ENCODE measurements at places on chromosomes 11 and 22.
A peak's percentile ranks its signal among the peaks of the same experiment; 100 is the strongest.

- no peak for DNase-seq
Observed at GRCh38 chr11:124638500-124638899, 15.8 kb downstream of the TBRG1 start.

DNA sequence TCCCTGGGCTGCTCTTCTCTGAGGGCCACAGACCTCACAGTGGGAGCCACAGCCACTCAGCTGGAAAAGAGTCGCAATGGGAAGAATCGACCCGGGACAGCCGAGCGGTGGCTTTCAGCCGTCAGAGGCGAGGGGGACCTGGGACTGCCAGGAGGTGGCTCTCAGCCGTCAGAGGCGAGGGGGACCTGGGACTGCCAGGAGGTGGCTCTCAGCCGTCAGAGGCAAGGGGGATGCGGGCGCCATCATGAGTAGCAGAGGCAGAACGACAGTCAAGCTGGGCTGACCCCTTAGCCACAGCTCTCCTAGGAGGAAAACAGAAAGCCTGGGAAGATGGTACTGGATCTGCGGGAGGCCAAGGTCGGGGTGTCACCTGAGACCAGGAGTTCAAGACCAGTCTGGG, 14.9 kb upstream of the MUC2 start:
- no peak for DNase-seq

DNA sequence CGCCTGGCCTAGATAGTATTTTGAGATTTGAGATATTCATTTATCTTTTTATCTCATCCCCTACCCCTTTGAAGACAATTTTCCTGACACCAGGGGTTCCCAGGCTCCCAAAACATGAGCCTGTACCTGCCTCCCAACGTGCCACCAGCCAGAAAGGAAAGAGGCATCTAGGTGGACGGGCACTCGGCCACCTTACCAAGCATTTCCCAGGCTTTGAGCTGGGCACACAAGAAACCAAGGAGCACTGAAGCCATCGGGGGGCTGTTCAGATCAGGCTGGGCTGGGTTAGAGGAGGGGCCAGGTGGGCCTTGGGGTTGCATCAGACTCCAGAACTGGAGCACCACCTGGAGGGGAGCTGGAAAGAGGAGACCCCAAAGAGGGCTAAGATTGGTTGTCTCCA, 28.5 kb upstream of the BAIAP2L2 start:
- no peak for DNase-seq

DNA sequence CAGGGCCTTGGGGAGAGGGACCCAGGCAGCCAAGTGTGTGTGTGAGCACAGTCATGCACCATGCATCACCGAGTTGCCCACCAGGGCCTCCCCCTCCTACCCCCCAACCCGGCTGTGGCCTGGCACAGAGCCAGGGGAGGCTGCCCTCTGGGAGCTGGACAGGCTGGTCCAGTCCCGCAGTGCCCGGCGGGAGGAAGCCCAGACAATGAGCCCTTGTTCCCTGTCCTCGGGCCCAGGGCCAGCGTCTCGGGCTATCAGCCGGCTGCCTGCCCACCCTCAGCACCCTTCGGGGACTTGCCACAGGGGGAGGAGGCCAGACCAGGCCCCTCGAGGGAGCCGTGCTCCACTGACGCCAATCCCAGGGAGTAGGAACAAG, 4.5 kb downstream of the LRRC75B start:
- DNase-seq: no peak

DNA sequence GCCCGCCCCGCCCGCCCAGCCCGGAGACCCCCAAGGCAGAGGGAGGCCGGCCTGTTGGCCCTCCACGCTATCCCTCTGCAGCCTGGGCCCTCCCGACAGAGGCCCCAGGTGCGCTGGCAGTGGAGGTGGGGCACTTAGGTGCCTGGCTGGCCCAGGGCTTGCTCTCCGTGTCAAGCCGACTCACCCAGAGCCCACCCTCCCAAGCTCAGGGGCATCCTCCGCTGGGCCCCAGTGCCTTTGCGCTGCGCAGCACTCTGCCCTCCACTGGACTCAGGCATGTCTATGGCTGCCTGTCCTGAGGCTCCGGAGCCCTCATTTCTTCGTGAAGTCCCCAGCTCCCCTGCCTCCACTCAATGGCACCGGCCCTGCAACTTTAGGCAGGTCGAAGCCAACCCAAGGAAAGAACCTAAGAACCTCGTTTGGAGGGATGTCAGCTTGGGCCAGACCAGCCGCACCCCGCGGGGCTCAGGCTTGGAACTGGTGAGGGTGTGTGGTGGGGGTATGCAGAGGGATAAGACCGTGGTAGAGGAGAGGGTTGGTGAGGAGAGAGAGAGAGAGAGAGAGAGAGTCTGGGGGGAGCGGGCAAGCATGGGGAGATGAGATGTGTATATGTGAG, 6.1 kb downstream of the SMIM45 start:
- no peak for DNase-seq

DNA sequence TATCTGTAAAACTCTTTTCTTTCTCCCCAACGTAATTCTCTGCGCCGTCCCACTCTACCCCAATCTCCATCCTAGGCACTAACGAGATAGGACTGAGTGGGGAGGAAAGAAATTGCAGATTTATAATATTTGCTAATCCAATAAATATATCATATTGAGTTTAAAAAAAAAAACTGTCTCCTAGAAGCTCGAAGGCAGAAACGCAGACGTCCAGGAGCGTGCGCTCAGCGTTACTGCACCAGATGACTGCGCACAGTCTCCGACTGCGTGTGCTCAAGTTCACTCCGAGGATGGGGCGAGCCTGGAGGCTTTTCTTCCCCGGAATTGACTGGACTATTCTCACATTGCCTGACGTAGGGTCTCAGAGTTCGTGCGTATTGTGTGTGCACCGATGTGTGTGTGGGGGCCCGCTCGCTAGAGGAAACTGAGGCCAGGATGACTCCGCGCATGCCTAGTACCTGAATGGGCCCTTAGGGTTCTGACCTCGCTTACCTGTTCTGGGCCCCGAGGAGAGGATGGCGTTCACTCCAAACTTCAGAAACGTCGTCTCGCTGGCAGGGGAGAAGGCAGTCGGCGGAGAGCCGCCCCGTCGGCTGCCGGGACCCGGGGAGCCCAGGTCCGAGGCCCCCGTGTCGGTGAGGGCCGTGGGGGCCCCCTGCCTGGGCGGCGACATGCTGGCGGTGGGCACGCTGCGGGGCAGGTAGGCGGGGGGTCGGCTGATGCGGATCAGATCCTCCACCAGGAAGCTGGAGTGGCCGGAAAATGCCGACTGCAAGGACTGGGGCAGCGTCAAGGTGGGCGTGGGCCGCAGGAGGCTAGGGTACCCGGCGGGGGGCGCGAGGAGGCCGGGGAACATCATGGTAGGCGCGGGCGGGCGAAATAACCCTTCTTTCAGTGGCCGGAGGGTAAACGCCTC, 551 bp downstream of the DBX1 start:
- DNase-seq: no peak

- no peak for DNase-seq
Observed at GRCh38 chr22:28743852-28744251, 2.0 kb downstream of the HSCB start.

- DNase-seq: no peak
Observed at GRCh38 chr11:34585304-34585734, 35.6 kb upstream of the EHF start.

GRCh38 chr22:32985899-32986765, 72.0 kb downstream of the SYN3 start:
- peak; percentile 2 for DNase-seq

GRCh38 chr11:61617515-61617914, 36.6 kb upstream of the SYT7 start:
- no peak for DNase-seq

DNA sequence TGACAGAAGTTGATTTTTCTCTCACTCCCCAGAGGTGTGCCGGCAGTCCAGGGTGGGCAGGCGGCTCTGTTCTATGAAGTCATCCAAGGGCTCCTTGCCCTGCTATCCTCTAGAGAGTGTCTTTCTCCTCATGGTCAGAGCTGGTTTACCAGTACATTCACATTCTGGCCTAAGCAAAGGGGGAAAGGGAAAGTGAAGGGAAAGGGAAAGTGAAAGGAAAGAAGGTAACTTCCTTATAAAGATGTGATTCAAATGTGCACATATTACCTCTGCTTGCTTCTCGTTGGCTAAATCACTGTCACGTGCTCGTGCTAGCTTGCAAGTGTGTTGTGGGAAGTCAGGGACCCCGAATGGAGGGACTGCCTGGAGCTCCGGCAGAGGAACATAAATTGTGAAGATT, 2.9 kb upstream of the HTATIP2 start:
- DNase-seq: no peak

GRCh38 chr22:31085493-31085824, 4.3 kb downstream of the SMTN start:
- DNase-seq: no peak

DNA sequence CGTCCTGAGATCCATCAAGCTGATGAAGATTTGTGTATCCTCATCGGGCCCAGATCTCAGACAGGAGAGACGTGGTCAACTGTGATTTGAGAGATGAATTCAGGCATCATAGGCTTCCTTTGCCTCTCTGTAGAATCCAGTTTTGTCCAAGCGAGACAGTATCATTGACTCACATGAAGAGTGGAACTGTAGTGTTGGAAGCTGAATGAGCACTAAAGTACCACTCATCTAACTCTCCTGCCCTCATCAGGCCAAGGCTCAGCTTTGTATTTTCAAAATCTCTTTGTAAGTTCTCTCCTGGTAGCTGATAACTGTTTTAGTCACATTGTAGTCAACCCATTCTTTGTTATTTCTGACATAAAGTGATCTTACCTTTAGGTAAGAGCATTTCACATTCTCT, 85.1 kb downstream of the KIRREL3 start:
- DNase-seq: no peak
